ENCODE measurements at places on chromosomes 16 and 17. TPM values are rescaled to one million over a fixed set of nuclear protein-coding genes. Genes with fewer than 3 reads are reported as not detected.

Gene KRT32
- total RNA-seq, result not detected

Gene GAST
- total RNA-seq, result not detected

Gene ARL5C
- total RNA-seq, result not detected

Gene ZPBP2
- total RNA-seq, result not detected

DNA sequence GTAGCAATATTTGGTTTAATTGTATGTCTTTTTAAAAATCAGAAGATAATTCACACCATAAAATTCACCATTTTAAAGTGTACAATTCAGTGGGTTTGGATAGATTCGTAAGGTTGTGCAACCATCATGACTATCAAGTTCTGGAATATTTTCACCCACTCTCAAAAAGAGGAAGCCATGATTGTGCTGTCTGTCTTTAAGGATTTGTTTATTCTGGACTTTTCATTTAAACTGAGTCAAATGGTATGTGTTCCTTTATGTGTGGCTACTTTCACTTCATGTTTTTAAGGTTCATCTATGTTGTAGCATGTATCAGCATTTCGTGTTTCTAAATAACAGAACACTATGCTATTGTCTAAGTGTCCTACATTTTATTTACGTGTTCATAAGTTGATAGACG is 68.1 kb upstream of the CPHXL start:
- no peaks in the 10 kb centered on the region for H3K27me3 ChIP-seq
- no peak overlapping the region for H3K27ac ChIP-seq
- no peaks in the 10 kb centered on the region for H3K36me3 ChIP-seq
- no peak for DNase-seq
- H3K4me3 ChIP-seq, result no peak overlapping the region
- H3K4me1 ChIP-seq, result no peaks in the 10 kb centered on the region

DNA sequence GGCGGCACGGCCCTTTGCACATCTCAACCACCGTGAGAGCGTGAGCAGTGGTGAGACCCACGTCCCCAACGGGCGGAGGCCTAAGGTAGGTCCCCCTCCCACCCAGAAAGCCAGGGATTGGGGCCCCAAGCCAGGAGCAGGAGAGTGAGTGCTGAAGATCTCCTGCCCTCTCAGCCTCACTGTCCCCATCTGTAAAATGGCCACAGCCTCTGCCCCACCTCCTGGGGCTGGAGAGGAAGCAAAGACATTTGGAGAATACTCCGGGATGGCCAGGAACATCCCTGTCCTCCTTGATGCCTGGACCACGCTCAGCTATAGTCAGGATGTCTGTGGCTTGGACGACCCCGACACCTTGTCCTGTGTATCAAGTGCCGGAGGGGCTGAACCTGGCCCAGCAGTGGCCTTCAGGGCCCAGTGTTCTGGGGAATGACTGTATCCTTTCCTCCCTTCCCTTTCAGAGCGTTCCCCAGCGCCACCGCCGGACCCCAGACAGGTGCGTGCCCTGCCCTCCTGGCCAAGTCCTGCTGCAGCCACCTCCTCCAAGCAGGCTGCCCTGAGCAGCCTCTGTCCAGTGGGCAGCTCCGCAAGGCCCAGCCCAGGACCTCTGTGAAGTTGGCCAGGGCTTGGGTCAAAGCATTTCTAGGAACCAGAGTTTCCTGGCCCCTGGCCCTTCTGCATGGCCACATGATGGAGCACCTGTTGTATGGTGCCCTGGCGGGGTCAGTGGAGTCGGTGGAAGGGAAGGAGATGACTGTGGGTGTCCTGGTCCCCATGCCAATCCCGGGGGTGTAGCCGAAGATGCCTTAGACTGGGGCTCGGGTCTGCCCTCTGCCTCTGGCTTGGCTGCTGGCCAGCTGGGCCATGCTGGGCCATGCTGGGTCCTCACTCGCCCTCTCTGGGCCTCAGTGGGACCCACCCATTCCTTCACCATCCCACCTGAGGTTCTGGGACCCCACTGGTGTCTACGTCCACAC is 38.4 kb downstream of the ADCY7 start:
- no peaks in the 10 kb centered on the region for H3K4me1 ChIP-seq
- no peaks in the 10 kb centered on the region for H3K36me3 ChIP-seq
- H3K27ac ChIP-seq, result no peak overlapping the region
- peak; percentile 32 for DNase-seq
- no peaks in the 10 kb centered on the region for H3K27me3 ChIP-seq

- H3K4me3 ChIP-seq, result no peak overlapping the region
- H3K4me1 ChIP-seq, result peaks cover 3% of the 10 kb centered on the region
- no peaks in the 10 kb centered on the region for H3K27me3 ChIP-seq
- H3K36me3 ChIP-seq, result no peaks in the 10 kb centered on the region
- no peak for DNase-seq
- no peak overlapping the region for H3K27ac ChIP-seq
Observed at GRCh38 chr17:42428141-42428944, 5.3 kb upstream of the CAVIN1 start.

- no peak for DNase-seq
- no peaks in the 10 kb centered on the region for H3K4me1 ChIP-seq
- H3K36me3 ChIP-seq, result no peaks in the 10 kb centered on the region
- H3K27me3 ChIP-seq, result no peaks in the 10 kb centered on the region
Observed at GRCh38 chr16:1579214-1579613, 32.7 kb downstream of the IFT140 start.

All from liver (tissue), 10 donors.